ENCODE measurements at places on chromosomes 13 and 19.

DNA sequence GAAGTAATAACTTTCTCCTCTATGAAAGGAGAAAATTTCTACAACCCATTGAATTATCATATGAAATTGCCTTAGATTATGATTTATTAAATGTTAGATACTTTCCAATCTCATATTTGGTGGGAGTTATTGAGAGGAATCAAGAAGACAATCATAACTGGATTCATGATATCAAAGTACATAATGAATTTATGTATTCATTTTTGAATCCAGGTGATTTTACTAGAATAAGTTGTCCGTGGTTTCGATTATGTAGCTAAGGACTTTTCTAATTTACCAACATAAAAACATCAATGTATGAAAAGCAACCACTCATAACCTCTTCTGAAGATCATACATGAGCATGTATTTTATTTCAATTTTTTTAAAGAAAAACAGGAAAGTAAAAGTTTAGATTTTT lies 1225.0 kb upstream of the MIR17HG start:
- no peak for DNase-seq

DNA sequence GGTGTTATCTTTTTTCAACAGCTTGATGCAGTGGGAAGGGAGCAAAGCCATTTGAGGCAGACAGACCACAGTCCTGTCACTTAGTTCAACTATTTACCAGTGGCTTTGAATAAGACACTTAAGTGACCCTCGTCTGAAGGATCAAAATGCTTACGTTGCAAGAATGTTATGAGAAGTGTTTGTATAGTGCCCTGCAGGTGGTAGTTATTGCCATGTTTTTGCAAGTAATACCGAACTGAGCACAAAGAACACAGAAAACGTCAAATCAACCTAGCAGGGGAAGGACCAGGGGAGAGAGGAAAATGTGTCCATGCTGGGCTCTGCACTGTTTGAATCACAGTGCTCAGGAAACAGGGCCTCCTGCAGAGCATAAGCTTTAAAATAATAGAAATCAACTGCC lies 2.8 kb downstream of the SOHLH2 start:
- no peak for DNase-seq

DNA sequence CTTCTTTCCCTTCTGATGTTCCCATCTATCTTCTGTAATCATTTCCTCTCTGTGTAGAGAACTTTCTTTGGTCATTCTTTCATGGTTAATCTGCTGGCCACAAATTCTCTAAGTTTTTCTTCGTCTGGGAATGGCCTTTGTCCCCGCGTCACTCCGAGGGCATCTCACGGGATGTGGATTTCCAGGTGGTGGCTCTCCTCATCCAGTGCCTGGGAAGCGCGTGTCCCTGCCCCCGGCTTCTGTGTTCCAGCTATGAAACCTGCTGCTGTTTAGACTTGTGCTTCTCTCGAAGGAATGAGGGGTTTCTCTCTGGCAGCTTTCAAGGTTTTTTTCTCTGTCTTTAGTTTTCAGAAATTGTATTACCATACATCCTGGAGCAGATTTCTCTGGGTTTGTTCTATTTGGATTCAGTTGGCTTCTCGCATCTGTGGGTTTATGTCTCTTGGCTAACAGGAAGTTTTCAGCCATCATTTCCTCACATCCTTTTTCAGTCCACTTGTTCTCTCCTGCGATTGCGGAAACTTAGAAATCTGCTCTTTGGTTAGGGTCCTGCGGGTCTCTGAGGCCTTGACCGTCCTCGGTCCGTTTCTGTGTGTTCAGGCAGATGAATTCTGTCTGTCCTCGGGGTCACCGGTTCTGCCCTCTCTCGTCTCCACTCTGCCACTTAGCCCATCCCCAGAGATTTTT lies 36.9 kb upstream of the DCUN1D2 start:
- no peak for DNase-seq

DNA sequence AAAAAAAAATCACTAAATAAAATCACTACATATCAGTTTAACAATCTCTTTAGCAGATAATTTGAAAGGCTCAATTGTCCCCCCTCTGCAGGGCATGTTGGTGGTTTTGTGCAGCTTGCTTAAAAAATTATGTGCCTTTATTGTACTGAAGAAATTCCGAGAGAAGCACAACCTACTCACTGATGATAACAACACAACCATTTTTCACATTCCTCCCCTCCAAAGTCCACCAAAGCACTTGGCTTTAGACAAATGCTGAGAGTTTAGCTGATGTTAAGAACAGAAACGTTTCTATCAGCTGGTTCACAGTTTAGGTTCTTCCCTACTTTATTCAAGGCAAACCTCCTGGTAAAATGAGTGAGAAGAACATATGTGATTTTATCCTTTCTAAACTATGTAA lies 923 bp downstream of the DOCK9 start:
- DNase-seq = no peak

GRCh38 chr13:105035092-105035491 lies 1500.4 kb downstream of the EFNB2 start:
- DNase-seq = no peak

DNA sequence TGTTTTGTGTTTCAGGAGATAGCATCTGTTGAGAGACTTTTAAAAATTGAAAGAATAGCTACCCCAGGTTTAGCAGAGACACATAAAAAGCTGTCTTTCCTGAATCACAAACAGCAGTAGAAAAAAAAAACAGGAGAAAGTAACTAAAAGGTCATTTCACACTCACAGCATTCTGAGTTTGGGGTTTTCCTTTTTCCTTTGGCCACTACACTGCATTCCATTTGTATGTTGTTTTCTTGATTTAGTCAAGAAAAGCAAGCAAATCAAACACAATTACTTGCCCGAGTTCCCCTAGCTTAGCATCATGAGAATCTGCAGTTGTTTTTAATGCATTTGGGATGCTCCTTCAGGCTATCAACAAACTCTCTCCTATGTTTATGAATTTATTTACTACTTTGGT lies 161.0 kb downstream of the KCTD12 start:
- no peak for DNase-seq

- no peak for DNase-seq
Observed at GRCh38 chr19:37572203-37572602, 22.4 kb downstream of the ZNF571 start.

GRCh38 chr13:63455938-63456337 lies 2040.3 kb upstream of the PCDH20 start:
- DNase-seq = no peak
